Stimulated activated CD4-positive, alpha-beta T cell treated with anti-CD3 and anti-CD28 coated beads, Interleukin-15, amount 100 ng/mL, for 24 hours (primary cell): ENCODE measurements at places on chromosomes 3 and 15.

DNA sequence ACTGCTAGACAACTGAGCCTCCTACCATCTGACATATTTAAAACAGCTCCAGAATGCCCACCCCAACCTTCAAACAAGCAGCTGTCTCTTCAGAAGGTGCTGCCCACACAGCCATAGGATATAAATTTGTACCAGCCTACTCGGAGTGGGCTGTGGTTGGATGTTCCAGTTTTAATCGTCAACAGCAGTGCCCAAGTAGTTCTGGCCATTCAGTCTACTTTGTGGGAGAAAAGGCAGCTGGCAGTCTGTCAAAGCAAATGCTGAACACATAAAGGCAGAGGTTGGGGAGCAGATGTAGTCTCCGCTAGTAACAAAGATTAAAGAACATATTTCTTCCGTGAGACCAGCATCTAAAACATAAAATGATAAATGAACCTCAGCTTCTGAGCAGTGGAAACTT, 15.9 kb upstream of the ERC2 start:
- no peak for DNase-seq

- DNase-seq = no peak
Measured at GRCh38 chr15:83449937-83450506, 2.9 kb downstream of the SH3GL3 start.

- no peak for DNase-seq
Measured at GRCh38 chr3:186594591-186595113, 18.2 kb upstream of the AHSG start.

DNA sequence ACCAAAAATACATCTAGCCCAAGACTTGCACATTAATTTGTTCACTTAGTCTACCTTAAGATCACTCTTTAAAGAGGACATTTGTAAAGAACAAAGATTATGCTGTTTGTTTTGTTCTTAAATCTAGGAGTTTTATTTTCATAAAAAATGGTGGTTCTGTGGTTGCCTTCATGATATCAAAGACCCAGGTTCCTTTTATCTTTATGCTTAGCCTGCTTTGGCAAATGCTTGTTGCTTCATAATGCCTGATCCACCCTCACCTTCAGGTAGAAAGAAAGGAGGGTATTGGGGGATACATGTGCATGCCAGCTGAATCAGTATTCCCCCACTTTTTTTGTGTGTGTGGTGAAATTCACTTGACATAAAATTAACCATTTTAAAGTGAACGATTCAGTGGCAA, 48.5 kb downstream of the GTF2E1 start:
- no peak for DNase-seq

DNA sequence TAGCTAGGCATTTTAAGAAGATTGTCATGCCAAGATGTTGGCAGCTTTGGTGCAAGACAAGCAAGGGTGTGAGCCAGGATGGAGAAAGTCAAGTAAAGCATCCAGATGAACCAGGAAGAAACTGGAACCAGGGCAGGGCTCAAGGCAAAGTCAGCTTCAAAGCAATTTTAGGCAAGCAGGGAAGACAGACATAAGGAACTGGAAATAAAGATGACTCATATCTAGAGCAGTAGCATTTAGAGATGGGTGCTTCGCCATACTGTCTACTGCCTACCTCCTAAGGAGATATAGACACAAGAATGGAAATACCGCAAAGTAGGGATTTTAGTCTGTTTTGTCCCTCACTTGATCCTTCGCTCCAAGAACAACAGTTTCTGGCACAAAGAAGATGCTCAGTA, 59.9 kb downstream of the RYR3 start:
- no peak for DNase-seq

DNA sequence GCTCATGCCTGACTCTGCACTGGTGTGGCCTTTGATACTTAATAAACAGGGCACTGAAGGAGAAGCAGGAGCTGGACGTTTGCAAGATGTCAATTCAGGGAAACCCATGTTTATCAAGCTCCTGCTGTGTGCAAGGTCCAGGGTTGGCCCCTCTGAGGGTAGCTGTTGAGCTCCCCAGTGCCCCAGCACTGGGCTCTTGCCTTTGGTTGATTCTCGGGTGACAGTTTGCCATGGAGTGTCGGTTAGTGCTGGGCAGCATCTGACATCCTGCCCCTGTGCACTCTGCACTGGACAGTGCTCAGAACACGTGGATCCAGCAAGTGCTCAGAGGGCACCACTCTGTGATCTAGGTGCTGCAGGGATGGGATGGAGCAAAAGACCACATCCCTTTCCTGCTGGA, 7.3 kb downstream of the HDAC11 start:
- no peak for DNase-seq

DNA sequence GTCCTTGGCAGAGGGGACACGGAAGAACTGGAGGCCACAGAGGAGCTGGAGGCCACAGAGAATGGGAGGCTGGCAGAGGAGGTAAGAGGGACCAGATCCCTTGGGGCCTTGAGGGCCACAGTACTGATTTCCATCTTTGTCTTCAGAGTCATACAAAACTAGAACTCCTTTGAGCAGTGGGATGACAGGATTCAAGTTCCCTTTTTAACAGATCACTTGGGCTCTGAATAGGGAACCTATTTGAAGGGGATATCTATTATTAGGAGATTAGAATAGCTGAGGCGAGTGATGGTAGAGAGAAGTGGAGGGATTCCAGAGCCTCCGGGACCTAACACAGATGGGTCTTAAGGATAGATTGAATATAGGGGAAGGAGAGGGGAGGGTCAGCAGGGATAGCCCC, 55.7 kb downstream of the OXNAD1 start:
- no peak for DNase-seq

GRCh38 chr3:55792742-55793141, 305.6 kb upstream of the WNT5A start:
- DNase-seq = no peak

GRCh38 chr3:16132190-16132589, 42.3 kb upstream of the GALNT15 start:
- DNase-seq = no peak
